Activated CD8-positive, alpha-beta memory T cell treated with anti-CD3 and anti-CD28 coated beads for 1 hour (primary cell): ENCODE measurements at places on chromosomes 4 and X.

DNA sequence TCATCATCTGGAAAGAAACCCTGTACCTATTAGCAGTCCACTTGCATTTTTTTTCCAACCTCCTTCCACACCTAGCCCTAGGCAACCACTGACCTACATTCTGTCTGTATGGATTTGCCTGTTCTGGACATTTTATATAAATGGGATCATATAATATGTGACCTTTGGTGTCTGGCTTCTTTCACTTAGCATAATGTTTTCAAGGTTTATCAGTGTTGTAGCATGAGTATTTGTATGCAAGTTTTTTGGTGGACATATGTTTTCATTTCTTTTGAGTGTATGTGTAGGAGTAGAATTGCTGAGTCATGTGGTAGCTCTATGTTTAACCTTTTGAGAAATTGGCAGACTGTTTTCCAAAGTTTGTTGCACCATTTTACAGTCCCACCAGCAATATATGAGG is 198.6 kb downstream of the CEP135 start:
- DNase-seq: no peak

DNA sequence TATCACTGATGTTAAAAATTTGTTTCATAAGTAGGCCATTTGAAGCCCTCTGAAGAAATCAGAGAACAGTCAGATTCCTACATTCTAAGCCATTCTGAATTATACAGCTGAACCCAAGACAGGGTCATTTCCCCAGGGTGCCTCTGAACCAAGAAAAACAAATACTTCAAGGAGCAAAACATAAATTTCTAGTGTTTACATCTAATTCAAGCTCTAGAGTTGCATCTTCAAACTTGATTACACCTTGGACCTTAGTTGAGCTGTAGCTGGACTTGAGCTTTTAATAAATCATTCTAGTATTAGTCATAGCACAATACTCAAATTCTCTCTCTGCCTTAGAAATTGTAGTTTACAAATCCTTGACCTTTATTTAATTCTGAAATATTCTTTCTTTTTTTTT is 87.6 kb upstream of the IL15 start:
- DNase-seq: no peak

GRCh38 chrX:41335198-41335957 is 1.4 kb downstream of the DDX3X start:
- no peak for DNase-seq

GRCh38 chr4:47650584-47651130 is 165.6 kb downstream of the ATP10D start:
- DNase-seq: no peak

- no peak for DNase-seq
These were observed 599.8 kb downstream of the GALNTL6 start for GRCh38 chr4:172412851-172413580.
